Stimulated activated CD4-positive, alpha-beta T cell treated with anti-CD3 and anti-CD28 coated beads, Interleukin-1b, Interleukin-23, amount 100 ng/mL, for 1 hour (primary cell): ENCODE measurements at places on chromosomes 5 and 9.

- DNase-seq, result no peak
Observed at GRCh38 chr5:105767267-105767666, 1903.5 kb downstream of the EFNA5 start.

DNA sequence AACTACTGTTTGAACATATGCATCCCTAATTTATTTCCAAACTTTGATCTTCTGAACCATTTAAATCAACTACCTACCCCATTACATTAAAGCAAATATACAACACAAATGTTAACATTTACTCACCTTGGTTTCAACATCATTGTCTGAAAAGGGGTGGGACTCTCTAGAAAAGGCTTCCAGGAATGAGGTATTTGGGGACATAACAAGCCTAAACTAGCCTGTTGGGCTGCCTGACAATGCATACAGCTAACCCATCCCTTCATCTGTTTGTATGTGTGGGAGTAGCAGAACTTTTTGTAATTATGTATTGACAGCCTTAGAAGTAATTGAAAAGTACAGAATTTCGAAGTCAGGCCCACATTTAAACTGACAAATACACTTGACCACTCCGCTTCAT, 2225.9 kb upstream of the C9orf72 start:
- DNase-seq, result no peak

DNA sequence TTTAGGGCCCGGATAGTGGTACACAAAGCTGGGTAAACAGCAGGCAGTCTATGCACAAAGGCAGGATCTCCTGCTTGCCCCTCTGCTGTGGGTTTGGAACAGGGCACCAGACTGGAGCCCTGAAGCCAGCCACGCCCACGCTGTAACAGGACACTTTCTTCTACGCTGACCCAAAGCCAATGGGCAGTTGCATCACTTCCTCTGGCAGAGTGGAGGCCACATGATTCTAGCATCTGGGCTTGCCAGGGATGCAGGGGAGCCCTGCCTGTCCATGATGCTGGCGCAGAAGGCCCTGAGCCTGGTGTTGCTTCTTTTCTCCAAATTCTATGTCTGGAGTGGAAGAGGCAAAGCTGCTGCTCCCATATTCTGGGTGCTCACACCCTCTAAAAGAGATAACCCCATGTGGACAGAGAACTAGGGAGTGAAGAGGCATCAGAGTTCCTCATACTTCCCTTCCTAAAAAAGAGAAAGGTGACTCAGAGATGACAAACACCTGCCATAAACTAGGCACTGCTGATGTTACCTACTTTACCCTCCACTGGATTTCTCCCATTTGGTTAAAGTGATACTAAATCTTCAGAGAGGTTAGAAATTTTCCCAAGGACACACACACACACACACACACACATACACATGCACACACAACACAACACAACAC, 260.3 kb upstream of the KLF4 start:
- DNase-seq, result no peak

DNA sequence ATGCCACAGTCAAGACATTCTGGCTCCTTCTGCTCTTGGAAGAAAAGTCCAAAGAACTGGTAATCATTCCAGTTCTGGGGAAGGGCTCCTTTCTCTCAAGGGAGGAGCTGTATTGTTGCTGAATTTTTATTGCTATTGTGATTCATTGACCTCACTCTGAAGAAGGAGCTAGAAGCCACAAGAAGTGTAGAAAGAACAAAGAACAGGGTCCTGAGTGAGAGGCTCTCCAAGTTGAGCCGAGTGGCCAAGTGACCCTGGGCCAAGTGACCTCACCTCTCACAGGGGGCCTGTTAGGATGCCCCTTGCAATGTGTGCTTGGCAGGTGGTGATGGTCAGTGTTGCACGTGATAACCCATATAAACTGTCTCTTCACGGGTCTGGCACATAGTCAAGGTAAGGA, 173.3 kb downstream of the FGF18 start:
- DNase-seq, result no peak

DNA sequence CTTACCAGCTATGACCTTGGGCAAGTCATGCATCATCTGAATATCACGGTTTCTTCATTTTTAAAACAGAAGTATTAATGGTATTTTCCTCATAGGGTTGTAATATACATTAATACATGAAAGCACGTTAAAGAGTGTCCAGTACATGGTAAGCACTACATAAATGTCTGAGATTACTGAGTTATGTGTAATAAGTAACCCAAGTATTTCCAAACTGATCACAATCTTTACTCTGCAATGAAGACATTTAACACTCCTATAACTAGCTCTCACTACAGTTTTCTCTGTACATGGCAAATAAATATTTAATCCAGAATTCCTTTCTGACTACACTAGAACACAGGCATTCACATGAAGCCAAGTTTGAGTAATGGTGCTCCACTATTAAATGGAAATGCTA, 4.0 kb downstream of the GLDC start:
- no peak for DNase-seq

GRCh38 chr9:111603041-111603440, 3.6 kb upstream of the PTGR1 start:
- no peak for DNase-seq

GRCh38 chr5:145681686-145682085, 153.5 kb downstream of the PRELID2 start:
- DNase-seq, result no peak

DNA sequence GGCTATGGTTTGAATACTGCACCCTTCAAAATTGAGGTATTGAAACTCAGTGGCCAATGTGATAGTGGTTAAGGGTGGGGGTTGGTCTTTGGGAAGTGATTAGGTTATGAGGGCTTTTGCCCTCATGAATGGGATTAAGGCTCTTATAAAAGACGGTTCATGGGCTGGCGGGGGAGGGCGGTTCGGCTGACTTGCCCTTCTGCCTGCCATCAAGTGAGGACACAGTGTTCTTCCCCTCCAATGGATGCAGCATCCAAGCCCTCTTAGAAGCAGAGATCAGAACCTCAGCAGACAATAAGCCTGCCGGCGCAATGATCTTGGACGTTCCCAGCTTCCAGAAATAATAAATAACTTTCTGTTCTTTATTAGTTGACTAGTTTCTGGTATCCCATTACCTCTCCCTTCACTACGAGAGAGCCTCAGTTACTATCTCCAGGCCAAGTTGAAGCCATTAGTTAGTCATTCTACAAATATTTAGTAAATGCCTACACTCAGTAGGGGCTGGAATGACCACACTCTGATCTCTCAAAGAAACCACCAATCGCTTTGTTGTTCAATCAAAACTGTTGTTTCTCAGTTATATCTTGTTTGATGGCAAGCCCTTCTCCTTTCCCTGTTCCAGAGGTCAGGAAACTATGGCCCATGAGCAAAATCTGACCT, 219.3 kb downstream of the TSSK1B start:
- no peak for DNase-seq
